Transverse colon (tissue), 4 donors: ENCODE measurements at places on chromosomes 2 and 18.

GRCh38 chr18:49742316-49743116, 70.8 kb downstream of the ACAA2 start:
- no peak for DNase-seq

GRCh38 chr2:110854355-110855081, 122.1 kb downstream of the ACOXL start:
- no peak for DNase-seq

GRCh38 chr2:205833864-205834263, 151.6 kb downstream of the NRP2 start:
- DNase-seq: no peak

DNA sequence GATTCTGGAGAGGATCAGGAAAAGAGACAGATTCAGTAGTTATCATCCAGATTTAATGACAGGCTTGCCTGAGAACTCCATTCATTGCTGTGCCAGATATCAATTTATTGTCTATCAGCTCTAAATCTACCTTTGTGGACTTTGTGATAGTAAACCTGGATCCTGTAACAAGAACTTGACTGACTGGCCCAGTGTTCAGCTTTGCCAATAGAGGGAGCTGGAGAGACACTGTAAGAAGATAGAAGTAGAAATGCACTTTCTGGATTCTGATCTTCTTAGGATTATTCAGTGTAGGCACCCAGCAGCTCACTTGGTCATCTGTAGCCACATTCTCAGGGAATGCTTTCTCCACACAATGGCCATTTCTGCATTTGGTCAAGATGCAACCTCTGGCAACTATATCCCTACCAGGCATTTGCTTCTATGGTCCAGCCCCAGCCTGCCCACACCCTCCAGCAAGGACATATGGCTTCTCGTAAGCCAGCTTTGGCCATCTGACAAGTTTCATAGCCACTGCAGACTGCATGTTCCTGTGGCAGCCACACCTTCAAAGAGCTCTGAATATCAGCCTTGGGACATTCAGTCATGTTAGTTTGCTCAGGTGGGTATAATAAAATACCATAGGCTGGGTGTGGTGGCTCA, 6.1 kb upstream of the SERPINB8 start:
- DNase-seq: peak; percentile 66

DNA sequence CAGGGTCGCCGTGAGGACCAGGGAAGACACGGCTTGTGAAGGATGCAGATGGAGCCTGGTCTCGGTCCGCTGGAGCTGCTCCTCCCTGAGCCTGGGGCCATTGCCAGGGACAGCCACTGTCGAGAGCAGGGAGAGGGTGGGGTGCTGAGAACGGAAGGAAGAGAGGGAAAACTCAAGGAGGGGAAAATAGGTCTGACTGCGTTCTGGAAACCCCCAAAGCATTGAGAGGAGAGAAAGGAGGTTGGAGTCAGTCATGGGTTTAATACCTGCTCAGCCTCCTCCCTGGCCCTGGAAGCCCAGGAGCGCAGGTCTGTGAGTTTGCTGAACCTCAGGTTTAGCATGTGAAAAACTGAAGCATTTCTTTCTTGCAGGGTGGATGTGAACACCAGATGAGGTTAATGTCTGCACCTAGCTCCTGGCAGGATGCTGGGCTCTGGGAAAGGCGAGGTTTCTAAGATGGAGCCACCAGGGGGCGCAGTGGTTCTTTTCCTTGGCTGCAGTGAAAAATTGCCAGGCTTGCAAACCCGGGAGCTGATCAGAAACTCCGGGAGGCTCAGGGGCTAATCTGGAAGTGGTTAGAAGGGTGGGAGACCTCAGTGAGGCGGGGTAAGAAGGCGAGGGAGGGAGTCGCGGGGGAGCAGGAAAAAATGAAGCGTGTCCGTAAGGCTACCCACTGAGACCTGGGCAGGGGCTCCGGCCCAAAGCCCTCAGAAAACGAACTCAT, 33.6 kb upstream of the RNF149 start:
- DNase-seq: peak; percentile 78

GRCh38 chr18:60910534-60910933, 422.7 kb upstream of the CDH20 start:
- no peak for DNase-seq

GRCh38 chr2:29255004-29255403, 139.8 kb downstream of the CLIP4 start:
- no peak for DNase-seq

- DNase-seq: no peak
These were observed 9.0 kb downstream of the CYBRD1 start for GRCh38 chr2:171531291-171531690.

GRCh38 chr2:205836477-205837221, 154.3 kb downstream of the NRP2 start:
- peak; percentile 27 for DNase-seq
